ENCODE measurements at places on chromosomes 4 and X. TPM values are rescaled to one million over a fixed set of nuclear protein-coding genes. Genes with fewer than 3 reads are reported as not detected.

AREG gene
- total RNA-seq, result 5.9 TPM

ARAP2 gene
- total RNA-seq, result 0.96 TPM

SUPT20HL1 gene
- not detected for total RNA-seq

MTTP gene
- total RNA-seq, result under 0.01 TPM

GABRG1 gene
- total RNA-seq, result not detected

GLOD5 gene
- not detected for total RNA-seq

CTSO gene
- total RNA-seq, result 33.0 TPM

ZNF275 gene
- 7.7 TPM for total RNA-seq

UGT2A1 gene
- not detected for total RNA-seq
